ENCODE measurements at places on chromosomes 5 and 9. TPM values are rescaled to one million over a fixed set of nuclear protein-coding genes. Genes with fewer than 3 reads are reported as not detected.

Gene SHISAL2B
- total RNA-seq = not detected

Gene KLHL3
- total RNA-seq = 2.0 TPM

Gene PDCD1LG2
- 22.9 TPM for total RNA-seq

Gene HCN1
- not detected for total RNA-seq

Gene PHYHD1
- 12.9 TPM for total RNA-seq

Gene ARL10
- 5.2 TPM for total RNA-seq

Gene NOXA1
- total RNA-seq = 0.88 TPM

- no peak for DNase-seq
Observed at GRCh38 chr9:18707489-18708205, 233.7 kb downstream of the ADAMTSL1 start.

- DNase-seq = no peak
Observed at GRCh38 chr5:118233606-118234005, 754.7 kb downstream of the DTWD2 start.

- DNase-seq = no peak
Observed at GRCh38 chr5:95959051-95959887, 2.4 kb downstream of the ELL2 start.

GRCh38 chr5:150350524-150351344 lies 6.8 kb upstream of the TCOF1 start:
- DNase-seq = peak; percentile 44

DNA sequence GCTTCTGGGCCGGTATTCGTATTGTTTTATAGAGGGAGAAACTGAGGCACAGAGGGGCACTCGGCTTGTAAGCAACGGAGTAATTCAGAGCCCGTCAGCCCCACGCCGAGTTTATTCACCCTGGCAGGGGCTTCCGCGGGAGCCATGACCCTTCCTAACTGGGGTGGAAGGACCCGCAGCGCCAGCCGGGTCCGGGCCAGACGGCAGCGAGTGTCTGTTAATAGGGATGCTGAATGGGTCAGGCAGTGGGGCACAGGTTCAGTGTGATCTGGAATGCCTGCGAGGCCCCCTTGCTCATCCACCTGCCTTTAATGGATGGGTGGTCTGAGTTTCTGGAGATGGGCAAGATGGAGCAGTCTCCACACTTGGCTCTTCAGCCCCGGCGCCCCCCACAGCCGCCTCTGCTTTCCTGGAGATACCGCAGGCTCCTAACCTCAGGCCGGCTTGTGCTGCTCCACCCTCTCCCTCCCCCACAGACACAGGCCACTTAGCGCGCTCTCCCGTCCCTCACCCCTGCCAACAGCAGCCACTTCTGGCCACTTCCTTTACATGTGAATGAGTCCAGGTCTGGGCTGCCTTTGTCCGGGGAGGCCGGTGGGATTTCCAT lies 147.1 kb downstream of the ERCC6L2 start:
- DNase-seq = no peak

Data from foreskin keratinocyte (primary cell).